ENCODE measurements at places on chromosomes 7 and 10. TPM values are rescaled to one million over a fixed set of nuclear protein-coding genes. Genes with fewer than 3 reads are reported as not detected.
A peak's percentile ranks its signal among the peaks of the same experiment; 100 is the strongest.

- no peaks in the 10 kb centered on the region for H3K36me3 ChIP-seq
- DNase-seq, result no peak
- H3K27ac ChIP-seq, result no peak overlapping the region
These were observed 108.1 kb downstream of the SNX10 start for GRCh38 chr7:26399736-26400135.

The GSTO2 gene
- 1.9 TPM for total RNA-seq

The ADAM12 gene
- total RNA-seq, result 0.14 TPM

The NXPH1 gene
- total RNA-seq, result not detected

DNA sequence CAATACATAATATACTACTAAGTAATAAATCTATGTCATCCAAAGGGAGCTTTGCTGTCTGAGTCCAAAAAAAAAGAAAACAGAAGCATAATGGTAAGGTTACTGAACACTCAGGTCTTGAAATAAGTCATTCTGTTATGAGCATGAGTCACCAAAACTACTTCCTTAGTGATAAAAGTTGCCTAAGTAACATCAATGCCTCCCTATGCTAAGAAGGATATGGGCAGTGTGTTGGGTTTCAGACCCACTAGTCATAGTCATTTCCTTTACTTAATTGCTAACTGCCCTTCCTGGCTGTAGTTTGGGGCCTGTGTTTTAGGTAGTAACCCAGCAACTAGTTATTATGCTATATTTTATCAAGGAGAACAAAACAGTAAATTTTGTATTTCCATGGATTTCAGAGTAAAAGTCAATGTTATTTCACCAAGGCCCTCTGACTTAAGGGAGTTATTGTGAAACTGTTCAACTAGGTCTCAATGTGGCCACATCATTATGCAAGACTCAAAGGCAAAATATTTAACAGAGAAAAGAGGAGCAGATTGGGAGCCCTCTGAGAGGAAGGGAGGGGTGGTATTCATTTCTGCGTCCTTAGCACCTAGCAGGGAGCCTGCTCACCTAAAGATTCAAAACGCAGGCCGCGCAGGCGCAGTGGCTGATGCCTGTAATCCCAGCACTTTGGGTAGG lies 11.7 kb upstream of the VIM start:
- H3K27me3 ChIP-seq, result no peaks in the 10 kb centered on the region
- H3K4me1 ChIP-seq, result peaks cover 8% of the 10 kb centered on the region
- H3K27ac ChIP-seq, result peak overlapping the region; percentile 63
- no peak overlapping the region for H3K4me3 ChIP-seq

DNA sequence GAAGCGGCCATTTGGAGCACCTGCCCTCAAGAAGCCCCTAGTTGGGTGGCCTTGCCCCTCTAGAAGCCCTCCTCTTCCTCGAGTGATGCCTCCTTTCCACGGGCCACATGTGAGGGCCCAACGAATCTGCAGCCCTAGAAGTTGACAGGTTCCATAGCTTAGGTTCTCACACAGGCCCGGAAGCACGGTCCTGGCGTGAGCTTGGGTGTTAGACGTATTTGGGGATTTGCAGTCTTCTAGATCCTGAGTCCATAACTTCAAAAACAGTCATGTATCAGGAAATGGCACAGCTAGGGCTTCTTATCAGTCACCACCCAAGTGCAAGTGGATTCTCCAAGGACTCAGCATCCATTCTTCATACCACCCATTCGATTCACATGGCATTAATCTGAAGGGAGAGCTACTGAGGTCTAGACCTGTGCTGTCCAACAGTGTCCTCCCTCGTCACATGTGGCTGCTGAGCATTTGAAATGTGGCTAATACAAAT lies 477 bp upstream of the FBXW4 start:
- H3K27ac ChIP-seq, result peak overlapping the region; percentile 97
- DNase-seq, result no peak
- no peaks in the 10 kb centered on the region for H3K27me3 ChIP-seq
- H3K4me3 ChIP-seq, result peak overlapping the region; percentile 88
- no peaks in the 10 kb centered on the region for H3K36me3 ChIP-seq

- no peak within 1 kb of the TSS for H3K27ac ChIP-seq
- H3K4me3 ChIP-seq, result no peak within 1 kb of the TSS
- no peaks in the 10 kb centered on the region for H3K36me3 ChIP-seq
- no peaks in the 10 kb centered on the region for H3K4me1 ChIP-seq
These were observed at the start of gene STK31 for GRCh38 chr7:23710000-23710399. TSS of gene STK31 (plus strand) at chr7:23710219. CDS start at chr7:23710286, 67 bp downstream.

The CHST15 gene
- 25.4 TPM for total RNA-seq

DNA sequence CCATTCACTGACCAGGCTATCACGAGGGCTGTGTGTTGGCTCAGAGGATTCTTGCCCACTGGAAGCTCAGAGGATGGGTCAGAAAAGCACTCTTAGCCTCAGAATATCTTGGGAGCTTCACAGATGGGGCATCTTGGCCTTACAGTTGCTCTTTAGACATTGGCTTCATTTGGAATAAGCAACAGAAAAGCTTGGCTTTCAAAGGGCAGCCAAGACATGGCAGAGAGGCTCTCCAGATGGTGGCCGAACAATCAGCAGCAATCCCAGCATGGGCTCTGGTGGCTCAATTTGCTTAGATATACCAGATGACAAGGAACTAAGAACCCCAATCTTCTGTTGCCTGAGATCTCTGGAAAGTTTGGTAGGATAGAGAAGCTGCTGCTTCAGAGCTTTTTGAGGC lies 446.2 kb downstream of the ADRA2A start:
- H3K4me1 ChIP-seq, result no peaks in the 10 kb centered on the region
- no peak for DNase-seq
- no peak overlapping the region for H3K27ac ChIP-seq
- no peak overlapping the region for H3K4me3 ChIP-seq
- no peaks in the 10 kb centered on the region for H3K27me3 ChIP-seq

- peak overlapping the region; percentile 15 for H3K27ac ChIP-seq
- H3K36me3 ChIP-seq, result no peaks in the 10 kb centered on the region
- H3K27me3 ChIP-seq, result no peaks in the 10 kb centered on the region
- peaks cover 4% of the 10 kb centered on the region for H3K4me1 ChIP-seq
- no peak overlapping the region for H3K4me3 ChIP-seq
These were observed 234.4 kb downstream of the ARHGAP12 start for GRCh38 chr10:31694126-31694685.

DNA sequence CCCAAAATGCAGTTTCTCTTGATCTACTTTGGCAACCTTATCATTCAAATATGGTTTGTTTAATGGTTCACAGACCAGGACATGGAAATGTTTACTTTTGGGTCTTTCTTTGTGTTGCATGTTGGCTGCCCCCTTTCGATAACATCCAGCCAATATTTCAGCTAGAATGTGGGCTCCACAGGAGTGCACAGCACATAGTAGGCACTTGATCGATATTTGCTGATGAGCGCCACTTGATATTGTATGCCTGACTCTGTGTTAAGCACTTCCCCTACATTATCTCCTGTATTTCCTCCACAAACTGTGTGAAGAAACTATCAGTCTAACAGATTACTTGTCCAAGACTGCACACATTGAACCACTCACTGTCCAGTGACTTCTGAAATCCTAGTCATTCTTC lies 60.2 kb downstream of the SMURF1 start:
- no peaks in the 10 kb centered on the region for H3K36me3 ChIP-seq
- no peaks in the 10 kb centered on the region for H3K27me3 ChIP-seq
- peak overlapping the region; percentile 38 for H3K27ac ChIP-seq
- H3K4me3 ChIP-seq, result no peak overlapping the region
- peaks cover 11% of the 10 kb centered on the region for H3K4me1 ChIP-seq

The CPA2 gene
- not detected for total RNA-seq

DNA sequence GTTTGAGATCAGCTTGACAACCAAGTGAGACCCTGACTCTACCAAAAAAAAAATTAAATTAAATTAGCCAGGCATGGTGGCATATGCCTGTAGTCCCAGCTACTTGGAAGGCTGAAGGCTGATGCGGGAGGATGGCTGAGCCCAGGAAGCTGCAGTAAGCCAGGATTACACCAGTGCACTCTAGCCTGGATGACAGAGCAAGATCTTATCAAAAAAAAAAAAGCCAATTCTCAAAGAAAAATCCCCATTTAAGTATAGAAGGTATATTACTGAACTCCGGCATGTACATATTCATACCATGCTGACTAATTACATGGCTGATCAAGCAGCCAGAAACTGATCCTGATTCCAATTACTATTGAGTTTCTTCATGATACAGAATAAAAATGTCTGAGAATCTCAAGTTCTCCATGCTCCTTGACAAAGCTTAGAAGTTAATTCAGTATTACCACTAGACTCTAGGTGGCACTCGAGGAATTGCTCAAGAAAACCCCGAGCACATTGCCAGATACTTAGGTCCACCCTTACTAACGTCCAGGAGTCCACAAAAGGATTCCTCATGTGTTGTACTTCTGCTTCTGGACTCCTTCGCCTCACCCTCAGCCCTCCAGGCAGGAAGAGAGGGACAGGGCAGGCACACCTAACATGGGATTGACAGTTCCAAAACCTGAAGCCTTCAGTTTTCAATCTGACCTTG lies 148.9 kb downstream of the PARD3 start:
- H3K27me3 ChIP-seq, result no peaks in the 10 kb centered on the region
- H3K4me3 ChIP-seq, result no peak overlapping the region
- no peaks in the 10 kb centered on the region for H3K36me3 ChIP-seq
- H3K27ac ChIP-seq, result no peak overlapping the region
- DNase-seq, result peak; percentile 37

GRCh38 chr7:727806-728460 lies 852 bp upstream of the PRKAR1B start:
- H3K27ac ChIP-seq, result peak overlapping the region; percentile 89
- no peaks in the 10 kb centered on the region for H3K27me3 ChIP-seq
- H3K4me3 ChIP-seq, result no peak overlapping the region
- H3K36me3 ChIP-seq, result no peaks in the 10 kb centered on the region
- peaks cover 29% of the 10 kb centered on the region for H3K4me1 ChIP-seq
- DNase-seq, result no peak

The GCK gene
- total RNA-seq, result 0.16 TPM

- H3K27me3 ChIP-seq, result peaks cover 5% of the 10 kb centered on the region
- no peak overlapping the region for H3K4me3 ChIP-seq
- no peaks in the 10 kb centered on the region for H3K4me1 ChIP-seq
- no peaks in the 10 kb centered on the region for H3K36me3 ChIP-seq
- DNase-seq, result no peak
These were observed 7.1 kb downstream of the CCDC201 start for GRCh38 chr7:45865594-45866410.

GRCh38 chr7:7642081-7642480 lies 1.5 kb downstream of the UMAD1 start:
- DNase-seq, result peak; percentile 69
- peak overlapping the region; percentile 74 for H3K4me3 ChIP-seq
- H3K36me3 ChIP-seq, result no peaks in the 10 kb centered on the region
- H3K4me1 ChIP-seq, result peaks cover 3% of the 10 kb centered on the region
- H3K27ac ChIP-seq, result peak overlapping the region; percentile 87
- no peaks in the 10 kb centered on the region for H3K27me3 ChIP-seq

DNA sequence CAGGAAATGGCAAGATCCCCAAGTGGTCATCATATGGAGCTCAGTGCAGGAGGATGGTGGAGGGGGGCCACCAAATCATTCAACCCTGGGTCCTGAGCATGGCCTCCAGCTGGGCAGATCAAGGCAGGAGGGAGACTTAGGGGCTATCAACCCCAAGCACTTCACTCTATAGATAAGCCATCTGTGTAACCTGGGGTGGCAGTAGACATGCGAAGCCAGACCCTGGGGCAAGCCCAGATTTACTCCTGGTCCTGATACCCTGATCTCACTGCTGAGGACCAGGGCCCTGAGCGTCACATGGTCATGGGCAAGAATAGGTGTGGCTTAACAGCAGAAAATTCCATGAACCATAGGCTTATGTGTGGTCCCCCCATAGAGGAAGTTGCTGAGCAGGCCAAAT lies 173.0 kb upstream of the ADCY1 start:
- no peak overlapping the region for H3K27ac ChIP-seq
- no peaks in the 10 kb centered on the region for H3K27me3 ChIP-seq
- H3K4me1 ChIP-seq, result no peaks in the 10 kb centered on the region
- DNase-seq, result no peak
- H3K36me3 ChIP-seq, result no peaks in the 10 kb centered on the region

- no peak overlapping the region for H3K4me3 ChIP-seq
- H3K36me3 ChIP-seq, result no peaks in the 10 kb centered on the region
- no peaks in the 10 kb centered on the region for H3K27me3 ChIP-seq
- no peak for DNase-seq
- no peaks in the 10 kb centered on the region for H3K4me1 ChIP-seq
- H3K27ac ChIP-seq, result no peak overlapping the region
These were observed 51.2 kb downstream of the SP8 start for GRCh38 chr7:20735346-20736065.

GRCh38 chr7:84595026-84595425 lies 400.4 kb upstream of the SEMA3A start:
- H3K4me1 ChIP-seq, result no peaks in the 10 kb centered on the region
- H3K4me3 ChIP-seq, result no peak overlapping the region
- no peak overlapping the region for H3K27ac ChIP-seq
- H3K36me3 ChIP-seq, result no peaks in the 10 kb centered on the region

DNA sequence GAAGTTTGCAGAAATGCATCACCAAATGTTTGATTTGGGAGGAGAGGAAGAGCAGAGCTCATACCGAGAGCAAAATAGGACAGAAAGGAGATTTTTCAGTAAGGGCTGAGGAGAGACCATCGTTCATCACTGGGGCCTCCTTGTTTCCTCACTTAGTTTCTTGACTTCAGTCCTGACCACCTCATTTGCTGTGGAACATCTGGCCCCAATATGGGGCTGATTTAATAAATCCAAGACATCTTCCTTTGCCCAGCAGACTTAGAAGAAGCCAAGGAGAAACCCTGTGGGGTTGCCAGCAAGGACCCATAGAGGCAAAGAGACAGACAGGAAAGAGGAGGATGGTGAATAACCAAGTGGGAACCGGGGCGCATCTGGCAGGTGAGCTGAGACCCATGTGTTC lies 60.4 kb downstream of the CHST3 start:
- H3K4me3 ChIP-seq, result no peak overlapping the region
- no peaks in the 10 kb centered on the region for H3K27me3 ChIP-seq
- H3K27ac ChIP-seq, result no peak overlapping the region
- no peak for DNase-seq
- no peaks in the 10 kb centered on the region for H3K36me3 ChIP-seq

- H3K27ac ChIP-seq, result no peak overlapping the region
- DNase-seq, result no peak
- H3K4me3 ChIP-seq, result no peak overlapping the region
- no peaks in the 10 kb centered on the region for H3K36me3 ChIP-seq
- H3K4me1 ChIP-seq, result no peaks in the 10 kb centered on the region
- H3K27me3 ChIP-seq, result no peaks in the 10 kb centered on the region
These were observed 20.3 kb upstream of the GJC3 start for GRCh38 chr7:99949645-99950228.

The LRRD1 gene
- total RNA-seq, result not detected

DNA sequence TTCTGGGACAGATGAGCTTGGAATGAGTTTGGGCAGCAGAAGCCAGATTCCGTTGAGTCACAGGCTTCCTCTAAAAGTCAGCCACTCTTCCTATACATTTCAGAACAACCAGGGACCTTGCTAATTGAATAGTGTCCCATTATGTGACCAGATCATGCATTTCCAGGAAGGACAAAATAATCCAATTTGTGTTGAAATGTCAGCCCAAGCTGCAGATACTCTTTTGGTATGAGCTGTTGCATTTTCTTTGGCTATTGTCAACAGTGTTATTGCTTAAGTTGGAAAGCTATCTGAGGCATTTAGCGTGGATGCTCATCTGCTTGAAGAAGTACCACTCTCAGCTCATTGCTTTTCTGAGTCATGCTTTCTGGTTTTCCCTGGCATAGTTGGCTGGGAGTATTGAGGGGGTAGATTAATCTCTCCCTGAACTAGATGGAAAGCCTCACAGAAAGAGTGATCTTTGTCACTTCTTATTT lies 223.7 kb upstream of the HABP2 start:
- H3K36me3 ChIP-seq, result no peaks in the 10 kb centered on the region
- no peaks in the 10 kb centered on the region for H3K4me1 ChIP-seq
- H3K4me3 ChIP-seq, result no peak overlapping the region
- H3K27ac ChIP-seq, result no peak overlapping the region

All from transverse colon (tissue), 4 donors.